ENCODE measurements at places on chromosomes 7 and 10. TPM values are rescaled to one million over a fixed set of nuclear protein-coding genes. Genes with fewer than 3 reads are reported as not detected.

- DNase-seq, result no peak
Observed at GRCh38 chr7:120658516-120658915, 199.4 kb downstream of the TSPAN12 start.

GIMAP4 gene
- total RNA-seq, result not detected

WNT8B gene
- 0.29 TPM for total RNA-seq

GRCh38 chr10:10824591-10825148, 193.0 kb upstream of the CELF2 start:
- DNase-seq, result no peak

CUBN gene
- 0.80 TPM for total RNA-seq

DNA sequence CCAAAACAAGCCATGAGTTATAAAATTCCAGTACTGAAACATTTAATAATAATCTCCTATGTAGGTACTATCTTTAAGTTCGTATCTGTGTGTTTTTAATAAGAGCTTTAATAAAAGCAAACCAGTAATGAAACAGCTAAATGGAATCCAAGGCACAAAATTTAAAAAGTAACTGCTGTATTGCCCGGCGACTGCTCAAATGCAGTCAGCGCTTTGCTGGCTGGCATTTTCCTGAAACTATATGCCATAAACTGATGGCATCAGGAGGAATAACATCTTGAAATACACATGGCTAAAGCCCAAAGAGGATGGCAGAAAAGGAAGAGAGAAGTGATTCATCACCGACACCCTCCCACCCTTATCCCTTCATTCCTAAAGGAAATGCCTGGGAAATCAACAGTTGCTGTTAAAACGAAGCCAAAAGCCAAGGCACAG, 133.1 kb downstream of the CUBN start:
- DNase-seq, result peak; percentile 43

LIPA gene
- total RNA-seq, result 54.4 TPM

MOSPD3 gene
- 19.4 TPM for total RNA-seq

DNA sequence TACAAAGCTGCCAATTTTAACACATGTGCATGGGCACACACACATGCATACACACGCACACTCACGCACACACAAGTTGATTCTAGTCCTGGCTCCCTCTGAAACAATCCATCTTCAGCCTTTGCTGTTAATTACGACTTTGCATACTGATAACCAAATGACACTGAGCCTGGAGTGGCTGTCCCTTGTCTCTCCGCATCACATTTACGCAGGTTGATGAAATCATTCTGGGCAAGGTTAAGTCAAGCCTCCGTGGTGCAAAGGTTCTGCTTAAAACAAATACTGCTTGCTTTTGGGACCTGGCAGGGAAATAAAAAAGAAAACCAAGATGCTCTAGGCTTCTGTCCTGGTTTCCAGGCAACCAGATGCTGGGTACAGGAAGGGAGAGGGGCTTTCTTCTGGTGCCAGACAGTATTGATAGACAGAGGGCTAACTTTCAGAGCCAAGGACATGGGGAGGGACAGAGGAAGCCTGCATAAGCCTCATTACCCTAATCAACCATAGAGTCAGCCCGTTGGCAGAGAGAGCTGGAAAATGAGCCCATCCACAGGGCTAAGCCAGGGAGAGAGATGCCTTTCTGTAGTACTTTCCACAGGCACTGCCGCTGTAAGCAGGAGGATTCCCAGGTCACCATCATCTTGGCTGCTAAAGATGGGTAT, 233.0 kb downstream of the WDR11 start:
- DNase-seq, result no peak

DNA sequence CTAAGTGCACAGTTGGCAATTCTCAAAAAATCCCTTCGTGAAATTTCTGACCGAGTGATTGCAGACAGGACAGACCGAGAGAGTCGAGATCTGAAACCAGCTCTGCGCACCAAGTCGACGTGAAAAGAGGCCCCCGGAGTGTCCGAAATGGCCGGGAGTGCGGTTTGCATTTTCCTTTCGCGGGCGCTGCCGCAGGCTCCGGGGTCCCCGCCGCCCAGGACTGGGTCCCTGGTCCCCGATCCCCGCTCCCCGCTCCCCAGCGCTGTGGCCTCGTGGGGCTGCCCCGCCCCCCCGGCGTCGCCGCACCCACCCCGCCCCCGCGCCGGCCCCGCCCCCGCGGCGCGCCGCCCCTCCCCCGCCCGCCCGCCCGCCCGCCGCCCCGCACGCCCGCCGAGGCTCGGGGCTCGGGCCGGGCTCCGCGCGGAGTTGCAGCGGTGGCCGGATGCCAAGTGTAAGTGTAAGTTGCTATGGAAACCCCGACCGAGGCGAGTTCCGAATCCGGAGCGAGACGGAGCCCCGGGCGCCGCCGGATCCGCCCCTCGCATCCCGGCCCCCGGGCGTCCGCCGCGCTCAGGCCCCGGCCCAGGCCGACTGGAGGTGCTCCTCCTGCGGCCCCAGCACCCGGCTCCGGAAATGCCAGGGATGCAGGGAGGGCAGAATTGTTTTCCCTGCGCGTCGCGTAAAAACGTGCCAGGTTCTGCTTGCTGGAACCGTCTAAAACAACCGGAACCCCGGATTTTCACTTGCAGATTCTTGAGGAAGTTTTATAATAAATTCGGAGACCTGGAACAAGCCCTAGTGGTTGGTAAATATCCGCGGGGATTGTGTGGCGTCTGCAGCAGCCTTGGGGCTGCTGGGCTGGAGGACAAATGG, 4.6 kb downstream of the BMI1 start:
- DNase-seq, result peak; percentile 71

- no peak for DNase-seq
Observed at GRCh38 chr7:139538881-139539635, 15.6 kb downstream of the CLEC2L start.

DNA sequence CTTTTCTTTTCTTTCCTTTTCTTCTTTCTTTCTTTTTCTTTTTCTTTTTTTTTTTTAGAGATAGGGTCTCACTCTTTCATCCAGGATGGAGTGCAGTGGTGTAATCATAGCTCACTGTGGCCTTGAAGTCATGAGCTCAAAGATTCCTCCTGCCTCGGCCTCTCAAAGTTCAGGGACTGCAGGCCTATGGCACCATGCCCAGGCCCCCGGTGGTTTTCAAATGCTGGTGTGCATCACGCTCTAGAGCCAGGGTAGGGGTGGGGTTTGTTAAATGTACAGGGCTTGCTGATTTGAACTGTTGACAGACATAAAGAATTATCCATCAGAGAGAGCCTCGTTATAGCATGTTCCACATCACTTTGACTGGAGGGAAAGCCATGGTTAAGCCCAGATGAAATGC, 5.8 kb downstream of the MINDY4 start:
- DNase-seq, result no peak

DNA sequence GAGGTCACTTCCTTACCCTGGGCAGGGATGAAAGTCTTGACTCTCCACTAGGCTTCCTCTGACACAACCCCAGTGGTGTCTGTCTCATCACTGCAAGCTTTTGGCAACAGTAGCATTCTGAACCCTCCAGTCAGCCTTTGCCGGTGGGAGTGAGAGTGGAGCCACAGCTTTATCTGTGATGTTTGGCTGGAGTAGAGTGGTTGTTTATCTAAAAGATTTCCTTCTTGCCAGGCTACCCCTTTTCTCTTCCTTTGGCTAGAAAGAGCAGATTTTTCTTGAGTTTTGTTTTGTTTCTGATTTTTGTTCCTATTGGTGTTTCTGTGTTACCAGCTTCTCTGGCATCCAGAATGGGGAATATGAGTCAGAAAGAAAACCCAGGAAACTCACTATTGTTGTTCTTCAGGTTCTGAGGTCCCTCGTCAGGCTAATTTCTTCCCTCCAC, 98.9 kb upstream of the KIF5B start:
- DNase-seq, result peak; percentile 76

GCK gene
- not detected for total RNA-seq

GRCh38 chr7:45646996-45647825, 73.0 kb downstream of the ADCY1 start:
- DNase-seq, result no peak

DNA sequence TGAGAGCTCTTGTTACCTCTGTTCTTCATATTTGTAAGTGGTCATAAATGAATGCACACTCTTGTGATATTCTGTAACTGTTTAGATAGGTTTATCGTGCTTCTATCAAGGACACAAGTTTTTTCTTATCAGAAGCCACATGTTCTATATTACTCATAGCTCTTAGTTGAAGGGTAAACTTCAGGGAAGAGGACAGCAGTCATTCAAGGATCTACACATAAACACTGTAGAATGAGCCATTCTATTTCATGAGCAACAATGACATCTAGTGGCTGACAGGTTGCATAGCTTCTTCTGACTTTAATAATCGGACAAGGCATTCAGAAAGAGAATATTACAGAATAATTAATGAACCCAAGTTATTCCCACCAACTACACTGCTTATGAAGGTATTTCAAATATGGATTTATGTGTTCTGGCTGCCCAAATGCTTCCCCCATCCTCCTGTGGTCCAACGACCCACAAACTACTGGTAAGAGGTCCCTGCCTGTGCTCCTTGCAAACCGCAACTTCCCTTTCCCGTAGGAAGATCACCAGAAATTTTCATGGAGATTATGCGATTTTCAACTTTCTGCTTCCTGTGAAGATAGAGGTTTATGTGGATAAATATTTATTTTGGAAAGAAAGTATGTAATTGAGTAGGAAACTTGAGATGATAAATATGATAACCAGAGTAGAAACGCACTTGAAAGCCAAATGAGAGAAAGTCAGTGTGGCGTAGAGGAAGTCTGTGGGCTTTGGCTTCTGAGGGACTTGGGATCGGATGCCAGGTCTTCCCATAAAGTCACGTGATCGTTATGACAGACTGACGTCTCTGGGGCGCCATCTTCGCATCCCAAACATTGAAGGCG, 16.8 kb upstream of the ABCB5 start:
- DNase-seq, result peak; percentile 84

DNA sequence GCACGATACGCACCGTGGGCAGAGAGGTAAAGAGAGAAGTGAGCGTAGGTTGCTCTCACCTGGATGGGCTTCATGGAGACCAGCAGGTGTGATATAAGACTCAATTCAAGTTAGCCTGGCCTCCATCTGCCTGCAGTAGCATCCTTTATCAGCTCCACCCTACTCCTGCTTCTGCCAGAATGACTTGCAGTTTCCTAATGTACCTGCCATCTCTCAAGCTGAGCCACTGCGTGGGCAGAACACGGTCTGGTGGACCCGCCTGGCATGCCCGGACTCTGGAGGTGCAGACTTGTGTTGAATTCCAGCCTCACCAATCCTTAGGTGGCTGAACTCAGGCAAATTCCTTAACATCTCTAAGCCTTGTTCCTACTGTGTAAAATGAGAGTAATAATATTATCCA, 64.3 kb downstream of the STEAP1B start:
- no peak for DNase-seq

DNA sequence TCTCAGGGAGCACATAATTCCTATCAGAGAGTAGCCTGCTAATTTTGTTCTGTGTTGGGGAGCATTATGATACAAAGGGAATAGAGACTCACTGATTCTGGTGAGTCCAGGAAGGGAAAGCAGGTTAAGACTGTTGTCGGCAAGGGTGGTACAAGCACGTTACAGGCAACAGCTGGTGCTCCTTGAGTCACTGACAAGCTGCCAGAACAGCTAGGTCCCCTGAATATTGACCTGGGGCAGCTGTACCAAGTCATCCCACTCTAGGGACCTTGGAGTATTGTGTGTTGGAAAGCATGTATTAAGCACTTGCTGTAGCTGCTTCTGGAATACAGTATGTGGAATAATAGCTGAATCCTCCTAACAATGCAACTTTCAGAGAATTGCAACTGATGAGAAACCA, 37.0 kb upstream of the GLCCI1 start:
- no peak for DNase-seq

- DNase-seq, result peak; percentile 40
Observed at GRCh38 chr7:137932881-137933269, 69.0 kb downstream of the CREB3L2 start.

DNA sequence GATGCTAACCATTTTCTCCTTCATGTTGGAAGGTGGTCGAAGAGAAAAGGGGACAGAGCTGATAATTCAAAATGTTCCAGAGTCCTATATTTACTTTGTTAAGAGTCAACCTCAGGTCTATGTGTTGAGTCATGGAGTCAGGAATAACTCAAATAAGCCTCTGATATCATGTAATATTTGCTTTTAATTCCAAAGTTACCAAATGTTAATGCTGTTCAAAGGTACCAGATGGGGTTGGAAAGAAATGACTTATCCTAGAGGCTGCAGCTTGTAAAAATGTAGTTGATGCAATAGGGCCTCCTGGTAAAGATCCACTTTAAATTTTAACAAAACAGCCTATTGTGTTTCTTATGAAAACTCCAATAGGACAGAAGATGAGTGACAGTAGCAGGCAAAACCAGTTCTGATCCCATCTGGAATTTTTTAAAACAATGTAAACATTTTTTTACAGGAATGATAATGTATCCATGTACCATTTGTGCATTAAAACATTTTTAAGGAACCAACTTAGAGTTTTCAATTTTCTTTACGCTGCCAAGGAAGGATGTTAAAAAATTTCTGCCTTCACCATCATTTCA, 218.2 kb downstream of the ANK3 start:
- peak; percentile 99 for DNase-seq

FRMD4A gene
- 7.1 TPM for total RNA-seq

- no peak for DNase-seq
Observed at GRCh38 chr7:74266191-74266963, 12.2 kb upstream of the RFC2 start.

- DNase-seq, result peak; percentile 80
Observed at GRCh38 chr7:140060243-140060630, 2.5 kb downstream of the PARP12 start.

- no peak for DNase-seq
Observed at GRCh38 chr10:130054021-130054420, 56.6 kb downstream of the C10orf143 start.

DNA sequence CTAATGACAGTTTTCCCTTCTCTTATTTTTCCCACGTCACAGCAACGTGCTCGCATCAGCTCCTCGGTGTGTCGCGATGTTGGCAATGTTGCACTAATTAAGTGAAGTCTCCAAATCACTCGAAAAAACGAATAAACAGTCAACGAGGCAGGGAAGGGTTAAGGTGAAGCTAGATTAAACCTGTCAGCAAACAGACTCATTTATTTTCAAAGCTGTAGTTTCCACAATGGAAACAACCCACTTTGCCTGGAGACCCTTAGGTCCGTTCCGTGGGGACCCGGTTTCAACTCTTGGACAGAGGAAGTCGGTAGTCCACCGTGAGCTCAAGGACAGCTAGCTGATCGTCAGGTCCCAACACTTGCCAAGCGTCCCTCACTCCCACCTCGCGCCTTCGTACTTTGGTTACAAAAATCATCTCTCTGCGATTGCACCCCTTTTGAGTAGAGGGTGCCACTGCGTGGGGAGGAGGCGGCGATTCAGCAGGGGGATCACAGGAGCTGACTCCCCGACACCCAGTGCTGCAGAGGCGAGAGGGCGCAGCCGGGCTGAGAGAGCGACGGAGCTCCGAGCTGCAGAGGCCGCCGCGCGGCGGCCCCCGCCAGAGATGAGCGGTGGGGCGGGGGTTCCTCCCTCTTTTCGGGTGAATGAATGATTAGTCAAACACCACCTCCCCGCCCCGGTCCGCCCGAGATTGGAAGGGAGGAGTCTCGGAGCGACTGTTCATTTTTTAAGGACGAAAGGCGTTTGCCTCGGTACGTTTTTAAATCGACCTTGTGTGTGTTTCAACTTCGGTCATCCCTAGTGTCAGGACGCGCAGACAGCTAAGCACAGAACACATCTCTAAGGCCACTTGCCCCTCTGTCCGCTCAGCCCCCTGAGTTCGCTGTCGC, 1.3 kb upstream of the BMPER start:
- DNase-seq, result no peak

GRCh38 chr7:35969066-35969465, 168.2 kb downstream of the SEPTIN7 start:
- no peak for DNase-seq

LOXL4 gene
- total RNA-seq, result 7.8 TPM

- DNase-seq, result no peak
Observed at GRCh38 chr7:87216701-87217508, 2.6 kb downstream of the TMEM243 start.

CALML3 gene
- total RNA-seq, result not detected
